NCI-H1694 treated with DMSO at 0.1 percent for 48 hours (cell line): ENCODE measurements at places on chromosomes 11 and 22.

- DNase-seq: no peak
Measured at GRCh38 chr11:12503039-12503484, 125.7 kb downstream of the PARVA start.

DNA sequence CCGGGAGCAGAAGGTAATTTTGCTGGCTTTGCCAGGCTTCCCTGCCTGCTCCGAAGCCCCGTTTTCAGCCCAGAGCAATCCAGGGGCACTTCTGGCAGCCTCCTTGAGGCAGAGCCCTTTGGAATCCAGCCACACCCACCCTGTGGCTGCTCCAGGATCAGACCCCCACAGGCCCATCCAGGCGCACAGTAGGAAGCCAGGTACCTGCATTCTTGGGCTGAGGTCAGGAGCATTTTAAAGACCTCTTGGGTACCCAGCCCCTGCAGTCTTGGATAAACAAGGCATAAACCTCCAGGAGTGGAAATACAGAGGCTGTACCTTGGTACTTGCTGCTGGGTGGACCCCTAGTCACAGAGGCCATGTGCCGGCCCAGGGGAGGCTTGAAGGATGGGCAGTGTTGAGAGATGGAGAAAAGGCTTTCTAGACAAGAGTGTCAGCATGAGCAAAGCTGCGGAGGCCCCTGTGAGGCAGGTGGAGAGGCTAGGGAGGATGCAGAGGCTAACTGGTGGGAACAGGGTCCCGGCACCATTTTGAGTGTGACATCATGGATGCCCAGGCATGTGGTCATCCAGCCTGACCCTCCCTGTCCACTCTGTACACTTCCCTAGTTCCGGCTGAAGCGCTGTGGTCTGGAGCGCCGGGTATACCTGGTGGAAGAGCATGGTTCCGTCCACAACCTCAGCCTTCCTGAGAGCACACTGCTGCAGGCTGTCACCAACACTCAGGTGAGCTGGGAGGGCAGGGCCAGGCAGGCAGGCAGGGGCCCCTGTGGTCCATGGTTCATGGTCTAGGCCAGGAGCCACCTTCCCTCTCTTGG is 3.9 kb downstream of the MUS81 start:
- DNase-seq: no peak

GRCh38 chr11:65502555-65503367 is 3.9 kb downstream of the MALAT1 start:
- no peak for DNase-seq

- no peak for DNase-seq
Measured at GRCh38 chr22:44154436-44154942, 26.2 kb upstream of the PARVG start.

- no peak for DNase-seq
Measured at GRCh38 chr11:73321604-73322381, 13.7 kb downstream of the ARHGEF17 start.

GRCh38 chr11:111046291-111046690 is 199.2 kb upstream of the POU2AF2 start:
- DNase-seq: no peak
